KG1 (cell line): ENCODE measurements at places on chromosomes 7 and 10.

DNA sequence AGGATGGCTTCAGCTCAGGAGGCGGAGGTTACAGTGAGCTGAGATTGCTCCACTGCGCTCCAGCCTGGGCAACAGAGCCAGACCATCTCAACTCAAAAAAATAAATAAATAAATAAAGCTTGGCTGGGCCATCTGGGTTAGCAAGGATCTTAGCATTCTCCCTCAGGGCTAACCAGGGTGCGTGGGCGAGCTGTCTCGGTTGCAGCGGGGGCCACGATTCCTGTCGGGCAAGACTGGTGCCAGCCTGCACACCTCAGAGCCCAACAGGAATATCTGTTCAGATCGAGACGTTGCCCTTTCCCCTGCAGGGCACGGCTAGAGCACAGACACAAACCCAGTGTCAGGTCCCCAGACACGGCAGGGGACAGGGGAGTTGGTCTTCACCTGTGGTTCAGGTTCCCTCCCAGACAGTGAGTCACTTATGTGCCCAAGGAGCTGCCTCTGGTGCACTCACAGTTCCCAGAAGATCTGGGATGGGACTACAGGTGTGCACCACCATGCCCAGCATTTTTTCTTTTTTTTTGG, 75.5 kb upstream of the GTF2I start:
- DNase-seq = no peak

- DNase-seq = no peak
Observed at GRCh38 chr7:47508389-47509380, 73.2 kb downstream of the TNS3 start.

DNA sequence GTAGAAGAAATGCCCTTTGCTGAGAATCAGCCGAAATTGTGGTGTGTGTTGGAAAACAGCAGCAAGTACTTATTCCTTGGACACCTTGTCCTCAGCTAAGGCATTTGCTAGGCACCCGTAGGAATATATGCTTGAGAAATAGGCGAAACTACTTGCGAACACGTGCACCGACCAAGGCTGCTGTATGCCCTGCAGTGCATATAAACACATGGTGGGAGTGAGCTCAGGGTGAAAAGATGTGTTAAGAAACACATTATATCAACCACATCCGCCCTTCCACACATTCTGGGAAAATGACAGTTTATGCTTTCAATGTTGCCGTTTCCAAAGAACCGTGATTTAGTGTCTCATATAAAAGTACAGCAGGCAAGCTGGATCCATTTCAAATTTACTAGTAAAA, 199.2 kb downstream of the JCAD start:
- no peak for DNase-seq

DNA sequence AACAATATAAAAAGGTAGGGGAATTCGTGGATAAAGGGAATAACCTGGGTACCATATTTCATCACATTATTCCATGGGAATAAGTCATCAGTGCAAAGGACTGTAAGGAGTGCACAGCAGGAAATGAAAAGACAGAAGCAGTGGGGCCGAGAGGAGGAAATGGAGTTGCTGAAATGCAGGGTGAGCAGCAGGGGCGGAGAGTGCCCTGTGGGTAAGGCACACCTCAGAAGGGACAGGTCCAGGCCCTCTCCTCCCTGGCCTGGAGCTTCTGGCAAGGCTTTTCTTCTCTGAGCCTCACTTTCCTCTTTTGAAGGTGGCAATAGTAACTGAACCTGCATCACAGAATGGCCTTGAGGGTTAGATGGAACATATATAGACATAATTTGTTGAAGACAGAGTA, 26.2 kb downstream of the IKZF1 start:
- no peak for DNase-seq

GRCh38 chr10:116185199-116185867, 87.7 kb downstream of the GFRA1 start:
- DNase-seq = no peak

- no peak for DNase-seq
Observed at GRCh38 chr7:5692112-5692844, 89.2 kb downstream of the RNF216 start.
